GM23338 (cell line): ENCODE measurements at places on chromosomes 7 and 10.

DNA sequence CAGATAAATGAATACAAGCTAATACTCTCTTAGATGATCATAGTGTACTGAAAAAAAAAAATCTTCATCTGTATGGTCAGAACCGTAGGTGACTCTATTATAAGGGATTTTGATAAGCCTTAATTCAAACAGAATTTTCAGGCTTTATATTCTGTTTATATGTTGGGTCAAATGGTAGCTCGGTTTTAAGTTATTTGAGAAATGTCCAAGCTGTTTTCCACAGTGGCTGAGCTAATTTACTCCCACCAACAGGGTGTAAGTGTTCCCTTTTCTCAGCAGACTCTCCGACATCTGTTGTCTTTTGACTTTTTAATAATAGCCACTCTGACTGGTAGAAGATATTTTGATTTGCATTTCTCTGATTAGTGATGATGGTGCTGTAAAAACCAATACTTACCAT, 328.8 kb upstream of the MAGI2 start:
- DNase-seq: no peak

GRCh38 chr7:30253796-30254165, 30.6 kb upstream of the ZNRF2 start:
- DNase-seq: no peak

- no peak for DNase-seq
Measured at GRCh38 chr10:2933071-2933470, 134.3 kb upstream of the PFKP start.

GRCh38 chr10:100346351-100346764, 675 bp upstream of the SCD start:
- DNase-seq: peak; percentile 89

DNA sequence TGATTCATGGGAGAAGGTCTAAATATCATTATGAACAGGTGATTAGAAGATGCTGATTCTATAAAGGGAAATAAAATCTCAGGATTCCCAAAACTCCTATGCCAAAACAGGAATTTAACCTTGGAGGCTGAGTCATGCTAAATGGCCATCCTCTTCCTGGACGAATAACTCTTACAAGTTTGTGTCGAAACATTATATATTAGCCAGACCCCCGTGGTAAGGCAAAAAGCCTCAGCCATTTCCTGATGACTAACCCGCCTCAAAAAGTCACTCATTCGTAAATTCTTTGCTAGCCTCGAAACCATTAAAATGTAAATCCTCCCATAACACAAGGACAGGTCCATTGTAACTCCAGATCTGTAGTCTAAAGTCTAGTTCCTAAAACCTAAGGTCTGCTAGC, 32.0 kb downstream of the CUL2 start:
- DNase-seq: peak; percentile 20

DNA sequence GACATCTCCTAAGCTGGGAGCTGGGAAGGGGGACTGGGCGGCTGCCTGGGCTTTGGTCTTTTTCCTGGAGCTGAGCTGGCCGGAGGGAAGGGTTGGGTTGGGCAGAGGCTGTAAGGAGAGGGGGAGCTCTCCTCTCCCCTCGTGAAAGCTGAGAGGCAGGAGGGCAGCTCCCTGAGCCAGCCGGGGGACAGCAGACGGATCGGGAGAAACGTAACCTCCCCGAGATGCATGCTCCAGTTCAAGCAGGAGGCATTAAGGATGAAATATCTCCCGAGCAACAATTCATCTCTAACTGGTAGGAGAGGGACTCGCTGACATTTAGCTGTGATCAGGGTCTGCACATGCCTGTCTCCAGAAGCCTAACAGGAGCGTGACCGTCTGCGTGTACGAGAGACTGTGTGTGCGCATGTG, 19.9 kb upstream of the LBX1 start:
- no peak for DNase-seq

DNA sequence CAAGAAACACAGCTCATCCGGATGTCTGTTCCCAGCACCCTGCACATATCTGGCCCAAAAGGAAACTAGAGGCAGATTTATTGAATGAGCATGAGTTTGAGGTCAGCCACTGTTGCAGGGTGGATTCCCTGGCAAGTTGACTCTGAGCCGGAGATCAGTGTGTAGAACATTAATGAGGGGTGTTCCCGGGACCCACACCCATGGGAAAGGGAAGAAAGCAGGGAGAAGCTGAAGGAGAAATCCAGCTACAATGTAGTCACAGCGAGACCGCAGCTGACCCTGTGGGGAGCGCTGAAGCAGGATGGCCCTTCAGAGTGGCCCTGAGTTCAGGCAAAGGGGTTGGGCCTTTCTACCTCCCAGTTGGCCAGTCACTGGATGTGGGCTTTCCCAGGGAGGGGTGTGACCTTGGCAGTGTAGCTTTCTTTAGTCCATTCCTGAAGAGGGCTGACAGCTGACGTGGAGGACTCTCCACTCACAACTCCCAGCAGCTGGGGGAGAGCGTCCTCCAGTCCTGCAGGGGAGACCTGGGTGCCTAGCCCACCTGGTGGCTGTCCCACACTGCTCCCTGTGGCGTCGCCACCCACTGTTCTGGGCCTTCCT, 324.2 kb upstream of the ZMIZ1 start:
- DNase-seq: no peak

DNA sequence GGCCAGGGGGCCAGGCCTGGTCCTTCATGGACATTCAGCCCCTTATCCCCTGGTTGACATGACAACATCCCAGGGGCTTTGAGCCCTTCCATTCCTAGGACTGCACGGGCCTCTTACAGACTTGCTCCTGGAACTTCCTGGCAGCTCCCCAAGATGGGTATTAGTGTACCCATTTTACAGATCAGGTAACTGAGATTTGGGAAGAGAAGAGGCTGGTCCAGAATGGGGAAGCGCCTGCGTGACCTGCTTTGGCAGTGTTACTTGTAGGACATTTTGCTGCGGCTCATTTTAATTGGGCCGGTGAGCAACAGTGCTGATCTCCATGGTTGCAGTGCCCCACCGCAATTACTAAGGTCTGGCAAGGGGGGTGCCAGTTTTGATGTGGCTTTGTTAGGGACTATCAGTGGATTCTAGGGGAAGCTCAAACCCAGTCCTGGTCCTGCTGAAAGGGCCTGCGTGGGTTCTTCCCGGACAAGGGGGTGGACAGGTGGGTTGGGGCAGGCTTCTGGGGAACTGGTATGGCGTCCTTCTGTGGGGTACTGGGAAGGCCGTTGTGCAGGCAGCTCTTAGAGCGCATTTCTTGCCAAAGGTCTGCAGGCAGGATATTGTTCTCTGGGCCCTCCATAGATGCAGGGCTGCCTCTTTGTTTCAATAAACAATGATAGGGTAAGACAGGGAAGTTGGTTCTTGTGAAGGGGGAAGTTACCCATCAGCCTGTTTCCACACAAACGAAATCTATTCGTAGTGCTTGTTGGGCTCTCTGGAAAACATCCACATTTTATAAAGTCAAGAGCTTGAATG, 137.6 kb downstream of the RGS10 start:
- no peak for DNase-seq

DNA sequence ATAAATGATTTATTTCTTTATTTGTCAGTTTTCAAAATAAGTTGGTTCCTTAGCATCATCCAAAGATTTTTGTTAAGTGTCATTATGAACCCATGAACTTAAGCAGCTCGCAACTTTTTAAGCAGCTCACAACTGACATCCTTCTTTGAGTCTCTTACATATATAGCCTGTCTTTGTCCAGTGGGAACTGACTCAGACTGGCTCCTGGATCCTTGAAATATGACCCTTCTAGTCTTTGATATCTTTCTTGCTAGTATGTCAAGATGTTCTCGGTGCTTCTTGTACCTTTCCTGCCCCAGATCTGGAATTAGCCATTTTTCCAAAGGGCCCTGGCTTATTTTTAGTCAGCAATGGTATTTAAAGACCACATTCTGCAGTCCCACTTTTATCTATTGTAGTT, 53.9 kb upstream of the ARID5B start:
- no peak for DNase-seq

- peak; percentile 31 for DNase-seq
Measured at GRCh38 chr7:97801108-97801507, 69.2 kb downstream of the TAC1 start.

DNA sequence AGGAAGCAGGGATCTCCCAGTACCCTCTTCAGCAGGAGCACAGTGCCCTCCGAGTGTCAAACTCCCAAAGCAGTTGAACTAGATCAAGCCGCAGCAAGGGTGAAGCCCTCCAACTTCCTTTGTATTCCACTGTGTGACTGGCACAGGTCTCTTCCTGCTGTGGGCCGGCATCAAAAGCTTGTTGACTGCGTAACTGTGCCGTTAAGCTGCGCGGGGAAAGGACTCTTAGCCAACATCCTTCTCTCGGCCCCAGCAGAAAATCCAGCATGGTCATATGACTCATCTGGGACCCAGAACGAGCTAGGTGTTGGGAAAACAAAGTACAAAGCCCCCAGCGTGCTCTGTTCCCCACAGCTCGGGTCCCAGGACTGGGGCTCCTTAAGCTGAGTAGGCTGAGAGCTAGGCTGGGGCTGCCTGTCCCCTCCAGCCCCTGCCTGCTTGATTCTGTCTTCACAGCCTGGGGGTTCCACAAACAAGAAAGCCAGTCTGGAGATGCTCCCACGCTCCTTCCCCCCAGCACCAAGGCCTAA, 52.2 kb downstream of the COL17A1 start:
- no peak for DNase-seq

DNA sequence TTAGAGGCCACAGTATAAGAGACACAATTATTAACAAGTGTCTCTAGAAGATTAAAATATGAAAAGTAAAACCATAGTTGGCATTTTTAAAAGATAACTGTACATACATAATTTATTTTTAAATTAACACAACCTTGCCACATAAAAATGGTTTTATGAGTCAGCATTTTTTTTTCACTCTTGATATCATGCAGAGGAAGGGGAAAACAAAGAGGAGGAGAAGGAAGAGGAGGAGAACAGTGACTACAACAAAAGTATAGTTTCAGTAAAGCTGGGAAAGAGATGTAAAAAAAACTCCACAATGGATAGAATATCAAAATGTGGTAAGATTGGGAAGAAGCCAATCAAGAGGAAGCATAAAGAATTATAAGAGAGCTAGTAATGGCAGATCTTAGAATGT, 34.0 kb downstream of the CH25H start:
- DNase-seq: no peak

DNA sequence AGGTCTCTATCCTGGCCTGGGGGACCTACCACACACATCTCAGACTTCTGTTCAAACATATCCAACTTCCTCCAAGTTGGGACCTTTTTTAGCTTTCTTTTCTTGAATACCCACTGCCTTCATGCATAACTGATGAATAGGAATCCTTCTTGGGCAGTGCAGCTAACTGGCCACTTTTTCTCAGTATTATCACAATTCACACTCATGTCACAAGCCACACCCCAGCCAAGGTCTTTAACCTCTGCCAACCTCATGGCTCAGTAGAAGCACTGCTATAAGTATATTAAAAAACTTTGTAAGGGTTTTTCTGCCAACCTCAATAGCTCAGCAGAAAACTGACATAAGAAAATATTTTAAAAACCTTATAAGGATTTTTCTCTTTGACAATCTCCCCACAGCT, 44.5 kb downstream of the HHEX start:
- DNase-seq: no peak
